ENCODE measurements at places on chromosomes 11 and 22.
A peak's percentile ranks its signal among the peaks of the same experiment; 100 is the strongest.

GRCh38 chr11:92978271-92979111 is 9.0 kb downstream of the MTNR1B start:
- peak; percentile 18 for DNase-seq

- DNase-seq: no peak
These were observed 61.5 kb upstream of the PITPNB start for GRCh38 chr22:27980424-27981148.

DNA sequence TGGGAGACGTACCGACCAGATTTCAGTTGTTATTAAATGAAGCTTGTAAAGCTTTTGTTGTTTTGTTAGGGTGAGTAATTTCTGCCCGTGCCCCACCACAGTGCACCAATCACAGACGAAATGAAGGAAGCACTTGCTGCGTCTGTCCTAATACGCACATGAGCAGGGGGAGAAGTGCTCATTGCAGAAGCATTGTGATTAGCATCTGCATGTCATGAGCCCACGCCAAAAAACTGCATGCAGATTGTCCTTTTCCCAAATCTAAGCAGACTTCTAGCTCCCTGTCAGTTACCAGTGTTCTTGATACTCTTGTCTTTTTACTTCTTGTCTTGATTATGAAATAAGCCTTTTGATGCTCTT is 15.5 kb downstream of the RBX1 start:
- no peak for DNase-seq

GRCh38 chr11:13310443-13310842 is 32.9 kb downstream of the BMAL1 start:
- no peak for DNase-seq

DNA sequence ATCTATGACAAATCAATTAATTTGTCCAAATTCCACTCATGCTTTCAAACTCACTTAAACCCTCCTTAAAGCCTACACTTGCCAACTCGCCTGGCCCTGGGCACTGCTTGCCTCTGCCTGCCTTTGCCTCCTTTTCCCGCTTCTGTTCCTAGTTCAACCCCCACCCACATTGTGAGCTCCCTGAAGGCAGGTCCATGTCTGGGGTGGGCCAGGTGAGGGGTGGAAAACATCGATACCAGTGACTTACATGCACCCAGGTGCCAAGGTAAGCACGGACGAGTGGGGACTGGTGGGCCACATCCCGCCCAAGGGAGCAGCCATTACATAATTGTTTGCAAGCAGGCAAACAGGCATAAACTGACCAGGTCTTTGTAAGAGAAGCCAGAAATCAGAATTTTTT is 146.2 kb downstream of the ST3GAL4 start:
- no peak for DNase-seq

DNA sequence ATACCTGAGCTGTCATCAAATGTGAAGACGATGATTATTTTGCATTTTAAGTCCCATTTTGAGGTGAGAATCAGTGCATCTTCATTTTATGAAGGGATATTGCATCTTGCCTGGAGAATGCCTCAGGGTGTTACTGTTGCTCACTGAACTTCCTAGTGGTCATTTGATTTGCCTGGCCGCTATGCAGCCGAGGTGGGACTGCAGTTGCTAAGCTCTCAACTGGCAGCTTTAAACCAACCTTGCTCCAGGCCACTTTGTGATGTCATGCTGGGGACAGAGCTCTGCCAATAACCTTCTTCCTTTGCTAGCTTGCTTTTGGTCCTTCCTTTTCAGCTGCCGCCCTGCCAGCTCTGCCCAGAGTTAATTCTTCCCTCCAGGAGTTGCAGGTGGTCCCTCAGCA is 409.4 kb upstream of the B3GAT1 start:
- no peak for DNase-seq

DNA sequence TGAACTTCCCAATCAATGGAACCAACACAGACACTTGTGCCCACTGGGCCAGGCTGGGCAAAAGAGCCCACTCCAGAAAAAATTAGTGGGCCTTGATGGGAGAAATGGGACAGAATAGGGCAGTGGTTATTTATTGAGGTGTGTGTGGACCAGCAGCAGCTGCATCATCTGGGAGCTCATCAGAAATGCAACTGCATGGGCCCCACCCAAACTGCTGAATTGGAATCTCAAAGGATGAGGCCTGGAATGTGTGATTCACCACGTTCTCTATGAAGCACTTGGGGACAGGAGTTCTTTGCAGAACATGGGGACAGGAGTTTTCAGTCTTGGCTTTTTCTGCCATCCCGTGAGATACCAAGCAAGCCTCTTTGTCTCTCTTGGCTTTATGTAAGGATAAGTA is 255.6 kb upstream of the PLET1 start:
- peak; percentile 32 for DNase-seq

DNA sequence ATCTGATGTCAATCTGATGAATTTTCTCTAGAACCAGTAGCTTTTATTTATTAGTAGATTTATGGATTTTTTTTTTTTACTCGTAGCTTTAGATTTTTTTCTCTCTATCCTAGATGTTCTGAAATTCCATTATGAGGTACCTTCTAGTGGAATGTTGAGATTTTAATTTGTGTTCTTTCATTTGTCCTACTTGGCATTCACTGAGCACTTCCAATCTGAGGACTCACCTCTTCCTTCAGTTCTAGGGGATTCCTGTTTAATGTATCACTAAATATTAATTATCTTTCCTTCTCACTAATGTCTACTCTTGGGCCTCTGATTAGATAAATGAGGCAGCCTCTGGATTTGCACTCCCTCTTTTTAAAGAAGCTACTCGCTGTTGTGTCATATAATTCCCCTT is 40.2 kb upstream of the WNT7B start:
- DNase-seq: no peak

- no peak for DNase-seq
These were observed 413 bp downstream of the CBX7 start for GRCh38 chr22:39152024-39152510.

GRCh38 chr11:65849366-65849765 is 8.6 kb downstream of the CFL1 start:
- no peak for DNase-seq

DNA sequence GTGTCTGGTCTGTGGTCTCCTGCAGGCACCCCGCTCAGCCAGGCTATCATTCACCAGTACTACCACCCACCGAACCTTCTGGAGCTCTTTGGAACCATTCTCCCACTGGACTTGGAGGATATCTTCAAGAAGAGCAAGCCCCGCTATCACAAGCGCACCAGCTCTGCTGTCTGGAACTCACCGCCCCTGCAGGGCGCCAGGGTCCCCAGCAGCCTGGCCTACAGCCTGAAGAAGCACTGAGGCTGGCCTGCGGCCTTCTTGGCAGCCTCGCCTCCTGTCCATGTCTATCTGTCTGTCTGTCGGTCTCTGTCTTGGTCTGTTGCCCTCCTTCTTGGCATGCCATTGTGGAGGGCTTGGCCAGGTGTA is 27.9 kb downstream of the INCENP start:
- no peak for DNase-seq

DNA sequence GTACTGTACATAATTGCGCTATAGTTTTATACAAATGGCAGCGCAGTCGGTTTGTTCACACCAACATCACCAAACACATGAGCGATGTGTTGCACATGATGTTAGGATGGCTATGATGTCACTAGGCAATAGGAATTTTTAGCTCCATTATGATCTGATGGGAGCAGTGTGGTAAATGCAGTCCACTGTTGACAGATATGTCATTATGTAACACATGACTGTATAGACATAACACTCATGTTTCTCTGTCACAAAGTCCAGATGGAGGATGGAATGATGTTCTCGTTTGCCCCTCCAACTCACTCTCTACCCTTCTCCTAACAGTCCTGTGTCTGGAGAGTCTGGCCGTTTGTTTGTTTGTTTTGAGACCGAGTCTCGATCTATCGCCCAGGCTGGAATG is 288.5 kb downstream of the LARGE1 start:
- DNase-seq: no peak

DNA sequence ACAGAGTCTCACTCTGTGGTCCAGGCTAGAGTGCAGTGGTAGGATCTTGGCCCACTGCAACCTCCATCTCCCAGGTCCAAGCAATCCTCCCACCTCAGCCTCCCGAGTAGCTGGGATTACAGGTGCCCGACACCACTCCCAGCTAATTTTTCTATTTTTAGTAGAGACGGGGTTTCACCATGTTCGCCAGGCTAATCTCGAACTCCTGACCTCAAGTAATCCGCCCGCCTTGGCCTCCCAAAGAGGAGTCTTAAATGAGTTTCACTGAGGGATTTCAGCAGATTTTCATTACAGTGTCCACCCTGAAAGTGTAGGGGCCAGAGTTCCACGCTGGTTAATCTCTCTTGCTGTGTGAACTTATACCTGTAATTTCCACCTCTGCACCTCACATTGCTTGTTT is 412 bp upstream of the RPS3 start:
- no peak for DNase-seq

GRCh38 chr11:134501406-134502152 is 89.5 kb upstream of the B3GAT1 start:
- DNase-seq: no peak

DNA sequence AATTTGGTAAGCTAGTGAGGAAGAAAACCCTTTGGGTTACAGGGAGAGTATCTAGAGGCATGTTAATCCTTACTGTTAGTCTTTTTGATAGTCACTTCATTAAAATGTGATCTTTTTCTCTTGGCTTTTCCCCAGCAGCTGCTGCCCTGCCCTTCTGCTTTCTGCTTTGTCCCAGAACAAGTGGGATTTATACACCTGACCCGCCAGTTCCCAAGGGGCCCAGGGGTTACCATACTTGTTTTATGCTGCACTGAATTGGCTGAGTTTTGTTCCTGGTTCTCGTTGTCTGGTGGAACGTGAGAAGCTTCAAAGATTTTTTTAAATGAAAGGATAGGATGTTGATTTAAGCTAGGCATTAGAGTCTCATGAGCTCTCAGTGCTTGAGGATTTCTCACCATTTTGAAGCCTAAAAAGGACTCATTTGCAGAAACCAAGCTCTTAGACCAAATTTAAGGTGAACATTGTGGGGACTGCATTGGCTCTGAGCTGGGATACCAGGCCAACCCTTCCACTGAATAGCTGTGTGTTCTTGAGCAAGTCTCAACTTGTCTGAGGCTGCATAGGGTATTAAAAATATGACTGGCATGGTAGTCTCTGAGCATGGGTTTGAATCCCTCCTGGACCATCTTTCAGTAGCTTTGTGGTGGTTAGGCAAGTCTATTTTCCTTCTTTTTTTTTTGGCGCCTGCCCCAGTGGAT is 6.6 kb downstream of the LIMK2 start:
- no peak for DNase-seq

DNA sequence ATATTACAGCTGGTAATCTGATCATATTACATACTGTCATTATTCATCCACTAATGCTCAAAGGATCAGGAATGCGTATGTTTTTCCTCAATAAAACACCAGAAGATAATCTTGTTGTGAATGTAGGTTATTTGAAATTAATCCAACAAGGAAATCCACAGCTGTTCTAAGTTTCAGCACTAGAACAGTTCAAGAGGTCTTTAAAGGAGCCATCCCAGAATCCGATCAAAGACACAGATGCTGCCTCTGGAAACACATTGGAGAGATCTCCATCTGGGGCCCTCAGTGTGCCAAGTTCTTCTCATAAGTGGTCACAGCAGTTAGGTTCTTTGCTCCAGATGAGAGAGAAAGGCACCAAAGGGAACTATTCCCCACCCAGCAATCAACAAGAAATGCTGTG is 1955.1 kb upstream of the RAG2 start:
- no peak for DNase-seq

DNA sequence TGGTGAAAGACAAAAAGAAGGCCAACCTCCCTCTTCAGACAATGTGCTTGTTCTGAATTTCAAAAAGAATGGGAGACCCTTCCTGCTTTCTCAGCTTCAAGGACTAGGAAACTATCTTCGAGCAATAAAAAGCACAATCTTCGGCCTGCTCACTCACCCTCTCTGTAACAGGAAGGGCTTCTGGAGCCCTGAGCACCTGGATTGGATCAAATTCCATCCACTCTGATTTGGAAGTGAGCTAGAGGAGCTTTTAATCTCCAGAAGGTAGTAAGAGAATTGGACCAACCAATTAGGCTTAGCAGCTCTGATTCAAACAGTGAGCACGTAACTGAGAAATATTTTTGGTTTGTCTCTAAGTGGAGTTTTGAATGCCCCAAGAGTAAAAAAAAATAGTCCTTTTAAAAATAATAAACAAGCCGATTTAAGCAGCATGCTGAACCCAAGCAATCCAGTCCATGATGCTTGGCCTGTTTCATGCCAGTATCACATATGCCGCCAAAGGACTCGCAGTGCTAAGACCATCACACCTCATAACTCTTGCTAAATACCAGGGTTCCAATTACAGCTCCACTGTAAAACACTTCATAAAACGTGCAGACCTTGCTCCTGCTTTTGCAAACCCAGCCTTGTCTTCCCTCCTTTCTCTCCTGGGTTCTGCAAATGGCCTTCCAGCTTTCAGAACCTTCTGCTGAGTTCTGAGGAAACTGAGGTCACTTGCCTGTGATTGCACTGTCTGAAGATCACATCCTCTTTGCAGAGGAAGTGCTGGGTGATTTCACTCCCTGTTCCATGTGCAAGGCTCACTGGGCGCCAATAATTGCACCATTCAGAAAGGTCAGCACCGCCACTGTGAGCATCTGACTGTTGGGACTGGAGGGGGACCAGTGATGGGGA is 74.4 kb downstream of the SLC1A2 start:
- DNase-seq: no peak

DNA sequence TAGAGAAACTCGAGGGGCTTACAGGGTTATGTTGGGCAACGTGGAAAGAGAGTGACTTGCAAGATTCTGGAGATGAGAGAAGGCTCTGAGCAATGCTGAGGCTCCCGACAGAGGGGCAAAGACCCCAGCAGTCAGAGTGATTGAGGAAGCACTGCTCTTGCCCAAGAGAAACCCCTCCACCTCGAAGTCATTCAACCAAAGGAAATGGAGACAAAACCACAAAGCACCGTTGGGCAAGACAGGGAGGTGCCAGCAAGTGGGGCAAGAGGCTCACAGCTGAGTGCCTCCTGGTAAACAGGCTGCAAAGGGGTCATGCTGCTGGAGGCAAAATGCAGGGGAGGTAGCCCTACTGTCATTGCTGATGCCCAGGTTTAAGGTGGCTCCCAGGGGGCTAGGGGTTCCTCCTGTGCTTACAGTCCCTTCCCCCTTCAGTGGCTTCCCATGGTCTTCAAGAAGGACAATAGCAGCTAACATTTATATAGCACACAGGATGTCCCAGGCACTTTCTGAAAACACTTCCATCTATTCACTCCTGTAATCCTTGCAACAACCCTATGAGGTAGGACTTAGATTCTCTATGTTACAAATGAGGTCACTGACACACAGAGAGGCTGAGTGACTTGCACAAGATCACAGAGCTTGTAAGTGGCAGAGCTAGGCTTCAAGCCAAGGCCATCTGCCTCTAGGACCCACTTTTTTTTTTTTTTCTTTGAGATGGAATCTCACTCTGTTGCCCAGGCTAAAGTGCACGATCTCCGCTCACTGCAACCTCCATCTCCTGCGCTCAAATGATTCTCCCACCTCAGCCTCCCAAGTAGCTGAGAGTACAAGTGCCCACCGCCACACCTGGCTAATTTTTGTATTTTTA is 18.1 kb upstream of the MYH9 start:
- no peak for DNase-seq

- no peak for DNase-seq
These were observed 62.0 kb downstream of the YAP1 start for GRCh38 chr11:102172127-102172848.

GRCh38 chr11:16605389-16605893 is 133.0 kb upstream of the C11orf58 start:
- DNase-seq: peak; percentile 13

- DNase-seq: no peak
These were observed 403.2 kb downstream of the AASDHPPT start for GRCh38 chr11:106480581-106481190.

All from urothelium cell line (cell line).